ENCODE measurements at places on chromosomes 5 and 9.

DNA sequence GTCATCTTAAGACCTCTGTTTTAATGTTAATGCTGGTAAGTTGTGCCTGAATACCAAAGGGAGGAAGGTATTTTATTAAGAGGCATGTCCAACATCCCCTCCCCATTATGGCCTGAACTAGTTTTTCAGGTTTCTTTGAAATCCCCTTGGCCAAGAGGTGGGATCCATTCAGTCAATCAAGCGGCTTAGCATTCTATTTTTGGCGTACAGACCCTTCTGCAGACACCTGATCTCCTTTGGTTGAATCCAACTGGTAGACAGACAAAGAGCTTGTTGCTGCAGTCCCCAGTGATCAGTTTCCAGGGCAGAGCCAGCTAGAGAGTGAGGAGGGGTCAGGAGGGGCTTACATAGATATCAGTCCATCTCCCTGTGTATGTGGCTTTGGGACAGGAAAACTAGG, 7.9 kb upstream of the KCNMB1 start:
- no peak for DNase-seq

DNA sequence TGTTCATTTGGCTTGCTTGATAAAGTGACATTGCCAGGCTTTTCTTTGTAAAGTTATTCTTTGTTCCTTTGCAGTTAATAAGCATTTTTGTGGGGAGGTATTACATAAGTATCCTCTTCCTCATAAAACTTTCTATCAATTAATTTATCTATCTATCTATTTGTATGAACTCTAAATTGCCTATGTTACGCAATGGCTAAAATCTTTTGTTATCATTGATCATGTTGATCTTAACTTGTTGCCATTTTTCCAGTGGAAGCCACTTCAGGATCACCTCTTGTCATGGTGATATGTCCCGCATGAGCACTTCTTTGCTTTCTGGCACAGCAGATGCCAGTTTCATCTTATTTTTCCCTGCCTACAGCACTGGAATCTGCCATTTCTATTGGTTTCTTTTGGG, 436.7 kb upstream of the KIF2A start:
- no peak for DNase-seq

- no peak for DNase-seq
Observed at GRCh38 chr9:107518037-107518807, 28.7 kb upstream of the KLF4 start.

DNA sequence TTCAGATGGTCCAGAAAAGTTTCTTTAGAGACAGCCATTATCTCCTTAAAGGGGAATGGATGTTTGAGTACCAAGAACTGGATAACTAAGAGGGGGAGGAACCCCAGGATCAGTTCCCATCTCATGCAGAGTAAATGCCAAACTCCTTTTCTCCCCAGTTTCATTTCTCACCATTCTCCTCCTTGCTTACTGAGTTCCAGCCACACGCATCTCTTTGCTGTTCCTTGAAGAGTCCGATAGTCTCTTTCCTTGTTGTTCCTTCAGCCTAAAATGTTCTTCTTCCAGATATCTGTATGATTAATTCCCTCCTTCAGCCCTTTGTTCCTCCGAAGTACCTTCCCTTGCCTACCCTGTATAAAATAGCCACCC, 30.0 kb downstream of the KDM4C start:
- no peak for DNase-seq

DNA sequence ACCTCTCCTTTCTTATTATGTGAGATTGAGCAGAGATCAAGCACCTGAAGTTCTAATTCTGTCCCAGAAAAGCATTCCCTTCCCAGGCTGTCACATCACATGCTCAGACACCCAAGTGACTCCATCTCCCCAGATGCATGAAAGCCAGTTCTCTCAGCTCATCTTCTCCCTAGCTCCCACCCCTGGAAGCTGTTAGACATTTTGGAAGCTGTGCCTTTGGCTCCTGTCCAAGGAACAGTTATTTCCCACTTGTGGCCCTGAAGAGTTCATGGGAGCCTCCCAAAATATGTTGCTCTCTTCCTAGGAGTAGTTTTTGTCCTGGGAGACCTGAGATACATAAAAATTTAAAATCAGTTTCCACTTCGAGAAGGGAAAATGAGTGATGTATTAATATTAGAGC, 161.4 kb upstream of the GAS1 start:
- DNase-seq: no peak

DNA sequence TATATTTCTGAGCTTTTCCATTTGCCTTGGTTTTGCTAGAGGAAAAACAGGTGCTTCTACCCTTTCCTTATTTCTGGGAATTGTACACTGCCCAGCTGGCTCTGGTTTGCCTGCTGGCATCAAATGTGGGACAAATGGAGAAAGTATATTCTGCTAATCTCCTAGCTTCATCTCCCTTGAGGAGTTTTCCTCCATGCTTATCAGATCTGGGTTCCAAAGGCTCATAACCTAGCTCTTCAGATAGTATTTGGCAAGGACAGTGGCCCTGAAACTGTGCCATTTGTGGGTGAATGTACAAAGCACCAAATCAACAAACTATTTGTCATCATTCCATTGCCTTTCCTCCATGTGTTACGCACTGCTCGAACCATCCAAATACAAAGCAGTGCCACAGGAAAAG, 16.2 kb downstream of the PRLR start:
- DNase-seq: no peak

DNA sequence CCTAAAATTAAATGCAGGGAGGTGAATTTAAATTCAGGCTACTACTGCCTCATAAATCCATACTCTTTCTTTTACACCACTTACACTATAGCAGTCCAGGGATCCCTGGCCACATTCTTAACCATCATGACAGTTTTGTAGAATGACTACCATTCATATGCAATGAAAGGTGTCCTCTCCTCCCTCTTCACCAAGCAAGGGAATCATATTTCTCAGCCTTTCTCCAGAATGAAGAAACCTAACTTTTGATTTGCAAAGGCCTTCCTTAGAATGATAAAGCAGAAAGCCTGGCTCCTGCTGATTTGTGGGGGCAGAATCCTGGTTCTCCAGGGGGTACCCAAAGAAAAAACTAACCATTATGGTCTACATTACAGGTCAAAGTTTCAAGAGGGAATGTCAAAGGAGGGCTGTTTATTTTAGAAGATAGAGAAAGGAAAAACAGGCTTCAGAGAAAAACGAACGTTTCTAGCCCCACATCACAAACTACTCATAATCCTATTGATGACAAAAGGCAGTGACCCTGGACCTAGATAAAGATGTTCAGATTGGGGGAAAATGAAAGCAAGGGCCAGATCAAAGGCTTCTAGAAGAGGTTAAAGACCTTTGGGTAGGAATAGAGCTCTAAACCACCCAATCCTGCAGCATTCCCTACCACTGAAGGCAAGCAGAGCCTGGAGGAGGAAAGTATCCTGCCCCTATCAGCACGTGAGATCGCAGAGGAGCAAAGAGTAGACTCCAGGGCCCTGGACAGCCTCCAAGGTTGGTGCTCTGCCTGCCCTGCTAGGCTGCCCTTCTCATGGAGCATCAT, 11.5 kb downstream of the WNT8A start:
- no peak for DNase-seq

GRCh38 chr9:92719028-92719647, 45.5 kb downstream of the BICD2 start:
- DNase-seq: no peak

DNA sequence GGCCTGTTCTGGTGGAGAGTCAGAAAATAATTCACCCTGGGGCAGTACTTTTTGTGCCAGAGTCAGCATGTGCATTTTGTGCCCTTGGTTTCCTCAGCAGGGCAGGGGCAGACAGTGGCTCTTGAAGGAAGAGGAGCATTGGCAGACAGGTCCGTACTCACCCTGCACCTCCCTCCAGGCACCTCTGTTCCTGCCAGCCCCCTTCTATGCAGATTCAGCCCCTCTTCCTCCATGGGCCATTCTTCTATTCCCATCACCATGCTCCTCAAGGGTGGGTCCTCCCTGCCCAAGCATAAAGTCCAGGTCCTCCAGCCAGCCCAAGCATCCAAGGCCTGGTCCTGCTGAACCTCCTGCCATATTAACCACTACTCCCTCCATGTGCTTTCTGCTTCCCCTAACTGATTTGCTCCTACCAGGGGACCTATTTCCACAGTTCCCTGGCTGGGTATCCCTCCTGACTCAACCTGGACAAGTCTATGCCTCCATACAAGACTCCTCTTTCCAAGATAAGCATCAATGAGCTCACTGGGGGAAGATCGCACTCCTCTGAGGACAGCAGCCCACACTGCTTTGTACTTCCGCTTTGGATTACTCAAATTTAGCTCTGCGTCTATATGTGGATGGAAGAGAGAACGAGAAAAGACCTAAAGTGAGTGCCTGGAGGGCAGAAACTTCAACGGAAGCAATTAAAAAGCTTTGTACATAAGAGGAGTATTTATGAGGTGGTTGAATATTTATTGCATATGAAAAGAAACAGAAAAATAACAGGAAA, 9.3 kb upstream of the ACSL6 start:
- no peak for DNase-seq

DNA sequence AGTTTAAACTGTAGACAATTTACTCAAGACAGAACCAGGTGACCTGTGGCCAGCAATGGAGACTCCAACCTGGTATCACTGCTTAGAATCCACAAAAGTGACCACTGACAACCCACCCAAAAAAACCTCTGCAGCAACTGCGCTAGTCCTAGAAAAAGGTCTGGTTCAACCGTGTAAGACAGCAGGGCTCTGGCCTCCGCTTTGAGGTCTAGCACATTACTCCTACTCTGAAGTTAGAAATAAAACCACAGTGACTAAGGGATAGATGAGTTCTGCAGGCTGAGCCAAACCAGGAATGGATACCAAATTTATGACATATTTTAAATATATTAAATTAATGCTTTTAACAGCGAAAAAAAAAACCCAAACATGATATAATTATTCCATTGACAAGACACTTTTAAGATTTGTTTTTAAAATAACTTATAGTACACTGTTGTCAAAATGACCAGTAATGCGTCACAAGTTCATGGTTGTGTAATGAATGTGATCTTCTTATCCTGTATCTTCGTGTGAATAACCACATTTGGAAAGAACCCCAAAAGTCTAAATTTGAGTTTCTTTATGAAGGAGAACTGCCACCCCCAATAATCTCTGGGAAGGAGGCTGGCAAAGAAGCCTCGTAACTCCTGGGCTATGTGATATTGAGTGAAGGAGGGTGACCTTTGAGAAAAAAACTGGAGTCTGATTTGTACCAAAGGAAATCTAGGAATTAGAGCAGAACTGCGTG, 101.9 kb upstream of the SLC44A1 start:
- DNase-seq: peak; percentile 59

DNA sequence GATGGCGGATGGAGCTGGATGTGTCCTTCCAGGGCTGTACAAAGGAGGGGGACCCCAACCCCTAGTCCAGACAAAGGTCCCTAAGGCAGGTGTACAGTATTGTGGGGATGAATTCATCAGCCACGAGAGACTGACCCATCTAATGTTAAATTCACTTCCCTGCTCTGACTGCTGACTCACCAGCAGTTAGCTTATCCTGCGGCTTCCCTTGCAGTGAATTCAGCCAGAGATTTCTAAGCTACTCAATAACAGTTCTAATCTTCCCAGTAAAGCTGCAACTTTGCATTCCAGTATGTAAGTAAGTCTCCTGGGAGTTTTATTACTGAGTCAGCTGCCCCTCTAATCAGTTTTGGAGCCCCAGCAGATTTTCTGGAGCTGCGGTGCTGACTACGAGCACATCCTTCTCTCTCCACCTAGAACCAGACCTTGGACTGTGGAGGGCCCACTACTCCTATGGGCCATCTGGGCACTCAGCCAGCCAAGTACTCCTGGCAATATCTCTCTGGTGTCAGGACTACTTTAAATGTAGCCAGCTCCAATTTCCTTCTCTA, 16.1 kb downstream of the B4GALT1 start:
- DNase-seq: peak; percentile 96

All from astrocyte of the spinal cord (primary cell).